ENCODE measurements at places on chromosomes 4 and X. TPM values are rescaled to one million over a fixed set of nuclear protein-coding genes. Genes with fewer than 3 reads are reported as not detected.

SCD5 gene
- total RNA-seq: 50.6 TPM

GYPE gene
- total RNA-seq: 1.2 TPM

USP26 gene
- not detected for total RNA-seq

- no peak for DNase-seq
Observed at GRCh38 chr4:17112292-17112659, 213.8 kb upstream of the LDB2 start.

DNA sequence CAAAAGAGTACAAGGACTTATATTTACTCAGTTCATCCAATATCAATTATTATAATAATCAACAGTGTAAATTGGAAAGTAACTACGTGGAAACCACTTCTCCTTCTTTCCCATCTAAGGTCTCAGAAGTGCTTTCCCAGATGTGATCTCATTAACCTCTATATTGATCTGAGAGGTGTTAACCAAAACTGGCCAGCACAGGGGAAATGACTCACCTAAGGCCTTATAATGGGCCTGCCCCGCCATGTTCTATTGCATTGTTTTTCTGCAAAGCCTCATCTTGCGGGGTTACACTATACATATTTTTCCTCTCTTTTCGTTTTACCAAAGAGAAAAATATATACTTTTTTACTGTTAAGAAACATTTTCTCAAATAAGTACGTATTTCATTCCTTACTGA lies 20.5 kb downstream of the RAB40A start:
- no peak for DNase-seq

DNA sequence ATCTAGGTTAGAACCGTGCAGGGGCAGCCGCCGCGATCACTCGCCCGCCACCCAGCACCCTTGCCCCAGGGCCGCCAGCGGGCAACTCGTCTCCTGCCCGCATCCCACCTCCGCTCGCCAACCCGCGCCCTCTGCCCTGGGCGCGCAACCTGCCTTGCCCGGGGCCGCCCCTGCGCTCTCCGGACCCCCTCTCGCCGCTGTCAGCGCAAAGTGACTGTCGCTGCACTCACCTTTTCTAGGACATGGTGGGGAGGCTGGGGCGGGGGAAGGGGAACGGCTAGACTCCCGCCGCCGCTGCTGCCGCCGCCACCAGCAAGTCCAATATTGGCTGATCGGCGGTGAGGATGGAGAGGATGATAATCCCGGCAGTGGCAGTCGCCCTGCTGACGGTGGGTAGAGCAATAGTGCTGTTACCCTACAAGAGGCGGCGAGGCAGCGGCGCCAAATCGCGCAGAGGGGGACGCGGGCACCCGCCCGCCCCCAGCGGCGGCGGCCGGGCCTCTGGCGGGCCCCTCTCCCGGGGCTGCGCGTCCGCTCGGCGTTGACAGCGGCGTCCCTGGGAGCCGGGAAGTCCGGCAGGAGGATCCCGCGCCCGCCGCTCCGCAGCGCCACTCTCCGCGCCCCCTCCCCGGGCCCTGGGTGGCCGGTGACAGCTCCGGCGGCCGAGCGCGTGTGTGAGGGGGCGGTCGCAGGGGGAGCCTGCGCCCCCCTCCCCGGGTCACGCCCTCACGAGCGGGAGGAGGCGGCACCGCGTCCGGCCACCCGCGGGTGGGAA lies 2.3 kb upstream of the NR3C2 start:
- DNase-seq: peak; percentile 64
